ENCODE measurements at places on chromosomes 5 and 9.

- DNase-seq = no peak
Measured at GRCh38 chr5:157494178-157494832, 34.3 kb downstream of the NIPAL4 start.

- DNase-seq = no peak
Measured at GRCh38 chr9:135516132-135516860, 4.9 kb upstream of the LCN1 start.

DNA sequence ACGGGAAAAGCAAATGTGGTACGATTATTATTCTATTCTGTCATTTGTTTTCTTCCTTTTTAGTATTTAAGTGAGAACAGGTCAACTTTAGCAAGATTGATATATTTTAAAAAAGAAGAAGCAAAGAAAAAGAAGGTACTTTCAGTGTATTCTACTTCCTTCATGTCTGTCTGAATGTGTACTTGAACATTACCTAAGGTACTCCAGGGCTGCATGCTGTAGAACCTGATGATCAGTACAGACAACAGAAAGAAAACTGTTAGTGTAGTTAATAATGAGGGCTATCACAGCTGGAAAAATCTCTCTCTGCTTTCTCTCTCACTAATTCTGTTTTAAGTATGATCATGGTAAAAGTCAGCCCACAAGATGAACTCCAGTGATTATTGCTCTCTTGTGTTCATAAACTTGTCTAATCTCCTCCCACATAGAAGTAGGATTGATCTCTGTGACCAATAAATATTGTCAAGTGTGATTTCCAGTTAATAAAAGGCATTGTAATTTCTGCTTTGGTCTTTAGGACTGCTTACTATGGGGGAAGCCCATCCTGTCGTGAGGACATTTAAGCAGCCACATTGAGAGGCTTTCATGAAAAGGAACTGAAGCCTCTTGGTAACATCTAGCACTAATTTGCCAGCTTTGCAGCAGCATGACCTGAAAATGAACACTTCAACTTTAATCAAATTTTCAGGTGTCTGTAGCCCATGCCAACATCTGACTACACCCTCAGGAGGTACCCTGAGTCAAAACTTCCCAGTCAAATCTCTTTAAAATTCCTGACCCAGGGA, 864.0 kb upstream of the ACO1 start:
- DNase-seq = no peak

GRCh38 chr9:136060671-136061371, 34.3 kb downstream of the NACC2 start:
- no peak for DNase-seq

- no peak for DNase-seq
Measured at GRCh38 chr5:80172067-80172695, 83.7 kb downstream of the SERINC5 start.

DNA sequence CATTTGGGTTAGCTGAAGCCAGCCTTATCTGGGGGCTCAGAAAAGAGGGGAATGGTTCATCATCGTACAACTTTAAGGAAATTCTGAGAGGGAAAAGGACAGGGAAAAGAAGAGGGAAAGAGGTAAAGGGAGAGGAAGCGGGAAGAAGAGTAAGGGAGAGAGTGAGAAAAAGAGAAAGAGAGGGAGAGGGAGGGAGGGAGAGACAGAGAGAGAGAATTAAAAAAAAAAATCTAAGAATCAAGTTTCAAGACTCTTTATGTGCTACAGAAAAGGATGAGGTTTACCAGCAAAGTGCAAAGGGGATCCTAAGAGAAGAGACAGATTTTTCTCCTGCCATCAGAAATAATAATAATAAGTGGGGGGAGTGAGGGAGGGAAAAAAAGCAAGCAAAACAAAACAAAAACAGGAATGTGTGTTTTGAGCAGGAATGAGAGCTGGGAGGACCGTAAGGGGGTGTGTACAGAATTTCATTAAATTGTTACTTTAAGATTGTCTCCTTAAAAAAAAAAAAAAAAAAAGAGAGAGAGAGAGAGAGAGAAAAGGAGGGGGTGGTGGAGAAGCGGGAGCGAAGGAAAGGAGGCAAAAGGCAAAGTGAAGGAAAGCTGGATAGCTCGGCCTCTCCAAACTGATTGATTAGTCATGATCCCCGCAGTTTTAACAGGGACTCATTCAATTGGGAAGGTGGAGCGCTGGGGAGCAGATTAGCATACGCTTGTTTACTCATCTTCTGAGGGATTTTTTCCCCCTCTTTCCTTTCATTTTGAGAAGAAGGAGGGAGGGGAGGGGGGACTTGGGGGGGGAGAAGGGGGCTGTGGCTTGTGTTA, 438 bp upstream of the PAPPA start:
- no peak for DNase-seq

GRCh38 chr9:134004881-134005280, 12.8 kb upstream of the VAV2 start:
- no peak for DNase-seq

- no peak for DNase-seq
Measured at GRCh38 chr9:107530679-107531078, 41.1 kb upstream of the KLF4 start.

- no peak for DNase-seq
Measured at GRCh38 chr5:162654661-162655405, 587.3 kb downstream of the GABRG2 start.

- no peak for DNase-seq
Measured at GRCh38 chr5:119343766-119344165, 12.1 kb upstream of the TNFAIP8 start.

GRCh38 chr5:62134811-62135210, 171.2 kb upstream of the KIF2A start:
- no peak for DNase-seq

- DNase-seq = no peak
Measured at GRCh38 chr9:109781541-109782197, 1.7 kb downstream of the PALM2AKAP2 start.
